ENCODE measurements at places on chromosomes 4 and X.
A peak's percentile ranks its signal among the peaks of the same experiment; 100 is the strongest.

- DNase-seq, result no peak
These were observed 184.3 kb upstream of the TACR3 start for GRCh38 chr4:103904123-103904522.

- DNase-seq, result no peak
These were observed 45.1 kb downstream of the PRPS1 start for GRCh38 chrX:107673431-107673830.

DNA sequence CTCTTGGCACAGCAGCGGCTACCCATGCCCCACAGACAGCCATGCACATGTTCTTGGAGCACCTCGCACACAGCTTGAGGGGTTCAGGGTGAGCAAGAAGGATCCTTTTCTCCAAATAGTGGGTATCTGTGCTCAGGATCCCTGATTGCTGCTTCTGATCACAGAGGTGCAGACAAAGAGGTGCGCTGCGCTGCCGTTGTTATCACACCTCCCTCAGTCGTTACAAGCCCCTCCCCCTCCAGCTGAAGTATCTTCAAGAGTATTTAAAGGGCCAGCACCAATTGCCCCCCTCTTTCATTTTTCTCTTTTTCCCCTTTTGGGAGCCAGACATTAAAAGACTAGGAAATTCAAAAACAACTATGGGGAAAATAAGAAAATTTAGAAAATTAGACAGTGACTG lies 44.3 kb downstream of the NELFA start:
- DNase-seq, result no peak

DNA sequence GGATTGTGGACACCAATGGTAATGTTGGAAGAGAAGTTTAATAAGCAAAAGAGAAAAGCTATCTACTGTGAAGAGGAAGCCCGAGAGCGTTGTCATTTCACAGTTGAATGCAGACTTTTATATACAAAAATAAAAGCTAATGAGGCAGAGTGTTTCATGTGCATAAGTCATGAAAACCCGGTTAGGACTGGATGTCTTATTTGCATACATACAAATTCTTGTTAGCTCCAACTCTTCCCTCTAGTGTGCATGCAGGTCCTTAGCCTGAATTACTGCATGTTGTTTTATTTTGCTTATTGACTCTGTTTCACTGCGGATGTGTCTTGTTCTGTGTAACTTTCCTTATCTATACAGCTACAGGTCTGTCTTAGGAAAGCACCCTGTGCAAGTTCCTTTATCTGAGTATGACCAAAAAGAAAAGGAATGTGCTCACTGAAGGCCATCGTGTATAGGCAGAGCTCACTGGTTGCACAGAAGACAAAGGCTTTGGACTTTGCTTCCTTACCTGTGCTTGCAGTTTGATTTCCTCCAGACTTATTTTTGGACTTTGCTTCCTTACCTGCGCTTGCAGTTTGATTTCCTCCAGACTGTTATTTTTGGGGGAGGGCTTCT lies 25.1 kb upstream of the UGT2B11 start:
- DNase-seq, result no peak

DNA sequence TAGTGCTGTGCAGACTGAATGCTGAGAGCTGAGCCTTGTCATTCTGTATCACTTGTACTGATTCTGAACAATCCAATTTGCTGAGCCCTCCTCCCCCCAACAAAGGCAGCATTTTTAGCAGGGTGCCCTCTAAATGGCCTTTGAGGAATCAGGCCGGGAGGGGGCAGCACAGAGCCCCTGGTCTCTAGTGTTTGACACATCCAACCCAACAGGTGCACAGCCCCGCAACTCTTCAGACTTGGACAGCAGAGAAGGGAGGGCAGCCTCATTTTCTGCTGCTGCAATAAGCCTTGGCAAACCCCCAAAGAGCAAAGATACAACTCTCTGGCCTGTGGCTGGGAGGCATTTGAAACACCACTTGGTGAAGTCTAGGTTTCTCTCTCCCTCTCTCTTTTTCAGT lies 3.4 kb downstream of the ATP1B4 start:
- DNase-seq, result peak; percentile 4

- no peak for DNase-seq
These were observed 11.0 kb upstream of the COL25A1 start for GRCh38 chr4:109313168-109314133.

DNA sequence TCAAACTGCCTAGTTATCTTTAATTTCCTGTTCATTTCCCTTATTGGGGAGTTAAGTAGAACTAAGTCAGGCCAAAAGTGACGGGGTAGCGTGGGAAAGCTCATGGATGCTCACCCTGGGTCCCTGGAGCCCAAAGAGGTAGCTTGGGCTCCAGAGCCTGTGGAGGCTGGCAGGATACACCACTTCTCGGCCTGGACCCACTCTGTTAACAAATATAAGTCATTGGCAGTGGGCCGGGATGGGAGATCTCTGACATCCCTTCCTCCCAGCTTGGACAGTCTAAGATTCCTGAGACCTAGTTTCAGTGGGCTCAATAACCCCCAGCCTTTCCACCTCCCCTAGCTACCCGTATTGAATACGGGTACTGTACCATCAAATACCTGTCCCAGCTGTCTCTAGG lies 106.1 kb downstream of the EFNB1 start:
- DNase-seq, result no peak

DNA sequence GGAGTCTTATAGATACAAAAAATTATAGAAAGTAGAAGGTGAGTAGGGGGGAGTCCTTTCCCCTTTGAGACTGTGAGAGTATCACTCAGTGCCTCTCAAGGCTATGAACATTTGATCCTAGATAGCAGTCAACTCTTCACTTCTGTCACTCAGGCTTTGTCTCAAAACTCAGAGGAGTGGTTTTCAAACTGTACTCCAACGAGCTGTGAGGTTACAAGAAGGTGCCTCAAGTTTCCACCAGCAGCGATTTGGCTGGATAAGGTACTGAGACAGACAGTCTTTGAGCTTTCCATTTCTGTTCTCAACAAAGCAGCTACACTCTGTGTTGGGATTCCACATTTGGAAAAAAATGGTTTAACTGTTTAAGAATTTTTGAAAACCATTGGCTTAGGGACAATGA lies 48.0 kb upstream of the NDST3 start:
- no peak for DNase-seq
